Sigmoid colon (tissue), 7 donors: ENCODE measurements at places on chromosomes 16 and 17. TPM values are rescaled to one million over a fixed set of nuclear protein-coding genes. Genes with fewer than 3 reads are reported as not detected.

Gene HSD11B2
- not detected for total RNA-seq

Gene CSNK2A2
- 79.8 TPM for total RNA-seq

Gene ADPRM
- total RNA-seq = 13.9 TPM

Gene MFAP4
- total RNA-seq = 198 TPM

Gene SLC6A2
- total RNA-seq = not detected

Gene KRT16
- total RNA-seq = not detected

Gene FNDC8
- total RNA-seq = not detected

Gene ARHGAP44
- total RNA-seq = 2.9 TPM

Gene KRTAP2-3
- not detected for total RNA-seq

Gene KRTAP4-3
- total RNA-seq = not detected

Gene MRPS34
- 61.5 TPM for total RNA-seq

Gene CAPNS2
- total RNA-seq = not detected

Gene ADAD2
- total RNA-seq = not detected

Gene CPHXL2
- not detected for total RNA-seq

Gene IRX3
- 0.33 TPM for total RNA-seq

Gene FAHD1
- 29.3 TPM for total RNA-seq

Gene SEPTIN12
- total RNA-seq = not detected

Gene HS3ST3A1
- total RNA-seq = 1.8 TPM

Gene KCTD2
- 21.3 TPM for total RNA-seq

Gene CPNE7
- not detected for total RNA-seq

Gene FSCN2
- total RNA-seq = 0.33 TPM

Gene ZDHHC1
- 16.4 TPM for total RNA-seq

Gene CORO7
- 21.0 TPM for total RNA-seq

Gene CBX2
- 0.33 TPM for total RNA-seq

Gene FBXL16
- total RNA-seq = 1.4 TPM

Gene SLC12A3
- not detected for total RNA-seq

Gene HOXB4
- total RNA-seq = 4.6 TPM

Gene TBX4
- not detected for total RNA-seq

Gene ALDH3A1
- 0.16 TPM for total RNA-seq

Gene TBC1D3C
- total RNA-seq = not detected

Gene PLA2G10
- total RNA-seq = not detected

Gene QPRT
- total RNA-seq = 4.3 TPM

Gene TMEM219
- total RNA-seq = 136 TPM

Gene SRR
- total RNA-seq = 16.6 TPM

Gene LPO
- total RNA-seq = not detected
